ENCODE measurements at places on chromosomes 1 and 21. TPM values are rescaled to one million over a fixed set of nuclear protein-coding genes. Genes with fewer than 3 reads are reported as not detected.

Gene TBX19
- polyA plus RNA-seq, result 2.1 TPM

GRCh38 chr1:64061430-64062104 lies 141.9 kb upstream of the UBE2U start:
- DNase-seq, result no peak

Gene KCNH1
- 0.26 TPM for polyA plus RNA-seq

Gene SLAMF1
- polyA plus RNA-seq, result 0.19 TPM

DNA sequence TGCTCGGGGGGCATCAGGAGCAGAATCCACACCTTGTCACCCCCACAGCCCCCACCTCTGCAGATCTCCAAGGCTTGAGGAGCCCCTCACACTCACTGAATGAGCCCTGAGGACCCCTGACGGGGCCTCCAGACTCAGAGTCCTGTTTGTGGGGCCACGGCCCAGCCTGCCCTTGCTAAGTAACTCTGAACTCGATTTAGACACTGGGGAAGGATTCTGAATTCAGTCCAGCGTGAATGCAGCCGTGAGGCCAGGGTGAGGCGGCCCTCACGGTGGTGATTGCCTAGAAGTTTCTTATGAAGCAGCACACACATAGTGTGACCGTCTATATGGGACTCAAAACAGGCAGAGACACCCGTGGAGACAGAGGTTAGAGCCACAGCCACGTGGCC lies 58.9 kb upstream of the ADARB1 start:
- DNase-seq, result no peak

DNA sequence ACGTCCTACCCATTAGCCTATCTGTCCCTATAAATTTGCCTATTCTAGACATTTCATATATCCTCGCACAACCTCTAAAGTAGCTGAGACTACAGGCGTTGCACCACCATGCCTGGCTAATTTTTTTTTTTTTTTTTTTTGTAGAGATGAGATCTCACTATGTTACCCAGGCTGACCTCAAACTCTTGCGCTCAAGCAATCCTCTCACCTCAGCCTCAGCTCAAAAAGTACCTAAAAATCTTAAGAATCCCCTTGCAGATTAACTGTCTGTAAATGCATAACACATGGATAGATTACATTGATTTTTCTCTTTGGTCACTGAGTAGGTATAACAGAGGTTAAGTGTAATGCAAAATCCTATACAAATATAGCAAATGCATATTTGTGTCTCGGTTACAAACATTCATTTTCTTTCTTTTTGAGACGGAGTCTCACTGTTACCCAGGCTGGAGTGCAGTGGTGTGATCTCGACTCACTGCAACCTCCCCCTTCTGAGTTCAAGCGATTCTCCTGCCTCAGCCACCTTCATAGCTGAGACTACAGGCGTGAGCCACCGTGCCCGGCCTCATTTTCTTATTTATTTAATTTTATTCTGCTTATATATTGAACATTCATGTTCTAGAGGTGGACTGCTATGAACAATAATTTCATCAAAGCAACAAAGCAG lies 2.3 kb downstream of the HORMAD1 start:
- DNase-seq, result no peak

GRCh38 chr1:60367532-60367931 lies 294.0 kb upstream of the C1orf87 start:
- DNase-seq, result peak; percentile 10

GRCh38 chr1:93613898-93614297 lies 67.7 kb downstream of the BCAR3 start:
- DNase-seq, result no peak

- DNase-seq, result no peak
These were observed 5.2 kb downstream of the RCC1 start for GRCh38 chr1:28510970-28511440.

DNA sequence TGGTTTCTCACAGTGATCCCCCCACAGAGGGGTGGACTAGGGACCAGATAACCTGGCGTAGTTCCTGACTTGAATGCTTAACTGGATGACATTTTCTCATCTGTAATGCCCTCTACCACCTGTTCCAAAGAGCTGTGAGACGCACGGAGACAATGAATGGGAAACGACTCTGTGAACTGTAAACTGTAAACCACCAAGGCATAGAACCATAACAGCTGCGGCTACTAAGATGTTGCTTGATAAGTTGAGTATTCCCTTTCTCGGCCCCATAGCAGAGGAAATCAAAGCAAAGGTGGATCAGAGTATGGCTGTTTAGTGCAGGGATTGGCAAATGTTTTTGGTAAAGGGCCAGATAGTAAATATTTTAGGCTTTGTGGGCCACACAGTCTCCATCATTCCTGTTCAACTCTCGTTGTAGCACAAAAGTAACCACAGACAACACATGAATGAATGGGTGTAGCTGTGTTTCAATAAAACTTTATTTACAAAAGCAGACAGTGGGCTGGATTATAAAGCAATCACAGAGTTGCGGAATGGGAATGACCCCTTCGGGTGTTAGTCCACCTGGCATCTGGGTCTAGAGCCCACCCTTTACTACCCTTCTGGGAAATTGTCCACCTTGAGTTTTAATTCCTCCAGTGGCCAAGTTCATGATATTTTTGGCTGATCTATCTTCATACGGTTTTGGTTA lies 315.2 kb downstream of the RPS6KC1 start:
- no peak for DNase-seq

DNA sequence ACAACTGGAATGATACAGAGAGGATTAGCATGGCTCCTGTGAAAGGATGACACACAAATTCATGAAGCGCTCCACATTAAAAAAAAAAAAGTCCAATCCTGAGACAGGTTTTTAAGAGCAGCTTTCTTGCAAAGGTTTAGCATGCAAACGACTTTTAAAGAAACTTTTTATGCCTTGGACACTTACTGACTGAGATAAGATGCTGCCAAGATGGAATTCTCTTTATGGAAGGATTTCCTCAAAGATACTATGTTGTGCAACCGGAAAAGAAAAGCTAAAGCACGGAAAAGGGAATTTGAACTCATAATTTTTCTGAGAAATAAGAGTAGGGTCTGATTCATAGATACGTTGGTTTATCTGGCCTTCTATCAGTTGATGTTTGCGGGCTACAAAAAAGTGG lies 27.3 kb downstream of the PIGP start:
- DNase-seq, result no peak

- DNase-seq, result no peak
These were observed 156.6 kb downstream of the SIPA1L2 start for GRCh38 chr1:232473324-232473723.

- no peak for DNase-seq
These were observed 10.5 kb downstream of the IGSF21 start for GRCh38 chr1:18118078-18118477.

GRCh38 chr1:38834937-38835827 lies 24.4 kb downstream of the RRAGC start:
- peak; percentile 80 for DNase-seq

Gene ZNF648
- polyA plus RNA-seq, result 0.43 TPM

- no peak for DNase-seq
These were observed 405.3 kb upstream of the PRMT6 start for GRCh38 chr1:106651028-106651762.

DNA sequence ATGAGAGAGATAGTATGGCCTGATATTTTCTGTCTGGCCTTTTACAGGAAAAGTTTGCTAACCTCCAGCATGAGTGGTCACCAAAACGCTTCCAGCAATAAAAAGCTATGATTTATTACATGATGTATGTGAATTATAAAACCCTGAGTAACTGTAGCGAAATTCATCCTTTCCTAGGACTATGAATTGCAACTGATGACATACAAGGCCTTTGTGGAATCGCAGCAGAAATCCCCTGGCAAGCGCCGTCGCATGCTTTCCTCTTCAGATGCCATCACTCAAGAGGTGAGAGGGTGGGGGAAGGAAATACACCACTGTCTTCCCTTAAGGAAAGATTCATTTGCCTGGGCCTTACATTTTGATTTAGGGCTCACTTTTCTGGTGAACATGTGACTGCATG lies 117.9 kb downstream of the MACF1 start:
- no peak for DNase-seq

GRCh38 chr1:107677697-107678096 lies 287.3 kb downstream of the VAV3 start:
- DNase-seq, result no peak

GRCh38 chr21:44418108-44418875 lies 37.0 kb upstream of the LRRC3 start:
- no peak for DNase-seq

DNA sequence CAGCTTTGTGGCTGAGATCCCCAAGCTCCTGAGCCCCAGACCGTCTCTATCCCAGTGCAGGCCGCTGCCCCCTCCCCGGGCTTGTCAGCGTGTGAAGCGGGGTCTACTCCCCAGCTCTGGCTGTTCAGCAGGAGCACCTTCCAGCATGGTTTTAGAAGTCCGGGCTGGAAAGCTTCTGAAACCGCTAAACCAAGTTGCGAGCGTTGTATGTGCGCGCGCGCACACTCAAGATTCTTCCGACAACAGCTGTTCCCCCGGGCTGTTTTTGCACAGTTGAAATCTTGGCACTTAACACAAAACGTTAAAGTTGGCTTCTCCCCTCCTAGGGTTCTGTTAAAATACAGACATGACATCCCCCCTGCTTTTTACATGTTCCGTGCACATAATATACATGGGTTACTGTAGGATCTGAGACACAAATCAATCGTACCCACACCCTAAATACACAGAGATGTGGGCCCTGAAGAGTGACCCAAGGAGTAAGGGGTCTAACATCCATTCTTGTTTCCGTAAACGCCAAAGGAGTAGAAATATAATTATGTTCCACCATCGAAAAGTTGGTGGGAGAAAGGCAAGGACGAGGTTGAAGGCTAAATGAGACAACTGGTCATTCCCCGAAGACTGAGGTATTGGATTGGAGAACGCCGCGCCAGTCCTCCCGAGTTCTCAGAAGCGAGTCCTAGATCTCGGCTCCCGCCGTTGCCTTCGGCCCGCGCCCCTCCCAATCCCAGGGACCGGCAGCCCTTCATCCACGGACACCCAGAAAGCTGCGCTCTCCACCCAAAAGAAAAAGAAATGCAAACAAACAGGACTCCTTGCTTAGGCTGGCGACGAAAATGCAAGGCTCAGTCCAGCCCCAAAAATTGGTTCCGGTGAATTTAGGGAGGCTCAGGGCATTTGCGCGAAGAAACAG lies 1.3 kb downstream of the TBX15 start:
- DNase-seq, result no peak

Gene PRAMEF6
- not detected for polyA plus RNA-seq

GRCh38 chr1:17128361-17128760 lies 9.1 kb upstream of the PADI2 start:
- no peak for DNase-seq

GRCh38 chr1:40915581-40915980 lies 53.4 kb upstream of the CITED4 start:
- no peak for DNase-seq

Gene PROX1
- polyA plus RNA-seq, result 7.8 TPM

- no peak for DNase-seq
These were observed at the start of gene LY9 for GRCh38 chr1:160795951-160796383. TSS of gene LY9 (plus strand) at chr1:160796174. CDS start at chr1:160796188, 14 bp downstream.

- DNase-seq, result no peak
These were observed 100.4 kb downstream of the GALNT2 start for GRCh38 chr1:230167419-230167852.

Gene PALMD
- polyA plus RNA-seq, result 2.6 TPM

Gene FCRL4
- not detected for polyA plus RNA-seq

DNA sequence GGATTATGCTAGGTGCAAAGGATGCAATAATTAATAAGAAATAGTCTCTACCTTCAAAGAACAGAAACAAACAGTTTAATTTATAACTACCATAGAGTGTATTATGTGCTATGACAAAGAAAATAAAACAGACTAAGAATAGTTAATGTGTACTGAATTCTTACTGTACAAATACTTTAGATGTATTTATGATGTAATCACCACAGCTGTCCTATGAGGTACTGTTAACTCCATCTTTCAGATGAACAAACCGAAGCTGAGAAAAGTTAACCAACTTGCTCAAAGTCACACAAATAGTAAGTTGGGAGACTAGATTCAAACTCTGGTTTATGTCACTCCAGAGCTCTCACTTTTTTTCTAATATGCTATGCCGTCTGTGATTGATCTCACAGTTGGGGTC lies 77.0 kb upstream of the FGGY start:
- DNase-seq, result no peak

DNA sequence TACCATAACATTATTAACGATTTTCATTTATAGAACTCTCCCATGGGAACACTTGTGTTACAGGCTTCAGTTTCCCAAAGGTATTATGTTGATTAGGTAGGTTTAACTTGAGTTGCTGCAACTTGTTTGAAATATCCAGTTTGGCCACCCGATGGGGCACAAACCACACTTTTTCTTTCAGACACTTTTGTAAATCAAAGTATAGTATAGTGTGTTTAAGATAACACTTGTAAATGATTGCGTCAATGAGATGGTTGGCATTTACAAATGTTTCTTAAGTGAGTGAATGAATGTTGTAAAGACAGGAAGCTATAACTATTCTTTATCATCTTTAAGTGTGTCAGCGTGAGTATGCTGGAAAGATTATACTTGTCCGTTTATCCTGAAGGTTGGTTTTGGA lies 4.3 kb downstream of the XPR1 start:
- no peak for DNase-seq

DNA sequence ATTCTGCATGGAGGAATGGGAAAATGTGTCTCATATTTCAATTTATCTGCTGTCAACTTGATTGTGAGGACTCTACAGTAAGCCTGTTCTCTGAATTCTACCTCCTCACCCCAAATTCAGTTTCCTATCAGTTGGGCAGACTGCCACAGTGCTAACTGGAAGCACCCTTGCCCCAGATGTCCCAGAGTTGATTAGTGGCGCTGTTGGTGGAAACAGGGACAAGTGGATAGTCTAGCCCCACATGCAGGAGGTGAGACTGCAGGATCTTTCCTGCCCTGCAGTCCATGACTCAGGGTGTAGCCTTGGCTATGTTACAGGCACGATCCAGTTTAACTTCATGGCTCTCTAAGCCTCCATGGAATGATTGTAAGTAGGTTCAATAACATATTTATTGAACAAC lies 22.1 kb downstream of the ADAM30 start:
- no peak for DNase-seq

GRCh38 chr1:221612047-221612777 lies 129.7 kb downstream of the DUSP10 start:
- DNase-seq, result no peak

Gene RAB25
- 67.0 TPM for polyA plus RNA-seq

- DNase-seq, result no peak
These were observed 86.8 kb downstream of the KIF26B start for GRCh38 chr1:245241526-245242130.

DNA sequence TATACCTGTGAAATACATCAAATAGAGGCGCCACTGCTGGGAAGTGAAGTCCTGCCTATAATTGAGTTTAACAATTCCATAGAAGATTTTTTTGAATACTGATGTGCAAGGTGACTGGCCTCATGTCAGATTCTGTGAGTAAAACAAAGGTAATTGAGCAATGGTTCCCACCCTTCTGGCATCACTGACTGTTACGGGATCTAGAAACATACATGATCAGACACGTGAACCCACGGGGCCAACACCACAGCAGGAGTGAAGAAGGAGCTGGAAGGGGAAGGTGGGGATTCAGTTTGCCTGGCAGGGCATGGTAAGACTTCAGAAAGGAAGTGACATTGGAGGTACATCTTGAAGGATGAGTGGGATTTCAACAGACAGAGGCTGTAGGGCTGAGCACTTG lies 270.2 kb downstream of the DISC1 start:
- DNase-seq, result no peak

GRCh38 chr1:199204231-199204630 lies 565.4 kb downstream of the PTPRC start:
- DNase-seq, result no peak

Gene VWA5B1
- polyA plus RNA-seq, result 5.4 TPM

All from renal cortex interstitium (tissue), 15 donors.